ENCODE measurements at places on chromosomes 6 and 20.

DNA sequence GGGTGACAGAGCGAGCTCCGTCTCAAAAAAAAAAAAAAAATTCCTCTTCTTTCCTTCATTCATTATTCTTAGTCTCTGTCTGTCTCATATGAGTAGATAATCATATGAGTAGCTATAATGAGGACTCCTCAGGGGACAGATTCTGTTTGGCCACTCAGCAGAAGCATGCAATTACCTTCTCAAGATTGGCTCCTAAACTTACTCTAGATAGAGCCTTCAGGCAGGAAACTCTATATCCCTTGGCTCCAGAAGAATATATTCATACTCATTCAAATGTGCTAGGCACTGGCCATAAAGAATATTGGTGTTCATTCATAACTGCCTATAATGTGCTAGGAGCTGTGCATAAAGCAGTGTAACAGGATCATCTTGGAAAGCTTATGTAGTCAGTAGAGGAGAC, 2.2 kb upstream of the ACAT2 start:
- no peak for DNase-seq

- DNase-seq, result no peak
Measured at GRCh38 chr20:13340088-13340487, 119.0 kb downstream of the ISM1 start.

DNA sequence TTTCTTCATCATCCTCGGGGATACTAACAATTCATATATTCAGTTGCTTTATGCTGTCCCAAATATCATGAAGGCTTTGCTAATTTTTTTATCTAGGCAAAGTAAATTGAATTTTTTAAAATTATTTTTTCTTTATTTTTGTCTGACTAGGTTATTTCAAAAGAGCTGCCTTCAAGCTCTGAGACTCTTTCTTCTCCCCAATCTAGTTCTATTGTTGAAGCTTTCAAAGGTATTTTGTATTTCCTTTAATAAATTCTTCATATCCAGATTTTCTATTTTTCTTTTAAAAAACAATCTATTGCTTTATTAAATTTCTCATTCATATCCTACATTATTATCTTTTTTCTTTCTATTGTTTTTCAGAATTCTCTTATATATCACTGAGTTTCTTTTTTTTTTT, 16.8 kb downstream of the TRIM15 start:
- no peak for DNase-seq

DNA sequence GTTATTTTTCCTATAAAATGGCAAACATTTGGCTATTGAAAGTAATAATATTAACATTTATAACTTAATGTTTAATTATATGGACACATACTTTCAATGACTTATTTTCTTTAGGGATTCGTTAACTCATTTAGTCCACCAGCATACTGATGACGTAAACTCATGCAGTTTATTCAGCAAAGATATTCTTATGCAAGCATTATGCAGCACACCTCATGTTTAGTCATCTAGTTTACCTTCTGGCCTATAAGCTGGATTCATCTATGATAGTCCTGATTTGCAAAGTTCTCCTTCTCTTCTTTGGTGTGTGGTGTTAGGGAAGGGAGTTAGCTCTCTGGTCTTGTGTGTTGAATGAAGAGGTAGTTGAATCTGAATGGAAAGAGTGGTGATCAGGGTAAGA, 60.0 kb downstream of the OR2J2 start:
- DNase-seq, result no peak

DNA sequence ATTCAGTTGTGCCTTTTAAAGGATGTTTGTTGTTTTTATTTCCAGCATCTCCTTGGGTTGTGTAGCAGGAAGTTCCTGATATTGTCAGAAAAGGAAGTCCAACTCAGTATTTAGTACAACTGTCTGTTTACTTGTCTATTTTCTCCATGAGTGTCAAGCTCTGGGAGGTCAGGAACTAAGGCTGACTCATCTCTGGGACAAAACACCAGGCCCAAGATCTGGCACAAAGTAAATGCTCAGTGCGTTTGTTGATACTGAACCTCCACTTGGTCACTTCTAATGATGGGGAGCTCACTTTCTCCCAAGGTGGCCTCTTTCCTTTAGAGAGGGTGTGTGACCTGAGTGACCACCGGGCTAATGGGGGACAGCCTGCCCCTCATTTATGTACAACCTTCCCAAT, 12.6 kb upstream of the PIGU start:
- DNase-seq, result no peak

DNA sequence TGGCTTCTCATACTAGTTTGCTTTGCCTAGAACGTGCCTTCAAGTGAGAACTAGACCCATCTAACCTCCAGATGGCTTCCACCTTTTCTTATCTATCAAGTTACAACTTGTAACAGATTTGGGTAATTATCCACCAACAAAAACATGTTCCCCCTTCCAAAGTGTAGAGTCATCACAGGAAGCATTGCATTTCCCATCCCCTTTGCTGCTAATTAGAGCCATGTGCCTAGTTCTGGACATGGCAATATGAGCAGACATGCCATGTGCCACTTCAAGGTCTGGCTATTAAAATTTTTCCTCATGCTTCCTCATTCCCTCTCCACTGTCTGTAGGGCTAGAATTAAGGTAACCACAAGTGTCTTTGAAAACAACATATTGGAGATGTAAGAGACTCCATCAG, 814.4 kb downstream of the TENT5A start:
- DNase-seq, result no peak

GRCh38 chr6:142356884-142357225, 55.0 kb downstream of the ADGRG6 start:
- no peak for DNase-seq

DNA sequence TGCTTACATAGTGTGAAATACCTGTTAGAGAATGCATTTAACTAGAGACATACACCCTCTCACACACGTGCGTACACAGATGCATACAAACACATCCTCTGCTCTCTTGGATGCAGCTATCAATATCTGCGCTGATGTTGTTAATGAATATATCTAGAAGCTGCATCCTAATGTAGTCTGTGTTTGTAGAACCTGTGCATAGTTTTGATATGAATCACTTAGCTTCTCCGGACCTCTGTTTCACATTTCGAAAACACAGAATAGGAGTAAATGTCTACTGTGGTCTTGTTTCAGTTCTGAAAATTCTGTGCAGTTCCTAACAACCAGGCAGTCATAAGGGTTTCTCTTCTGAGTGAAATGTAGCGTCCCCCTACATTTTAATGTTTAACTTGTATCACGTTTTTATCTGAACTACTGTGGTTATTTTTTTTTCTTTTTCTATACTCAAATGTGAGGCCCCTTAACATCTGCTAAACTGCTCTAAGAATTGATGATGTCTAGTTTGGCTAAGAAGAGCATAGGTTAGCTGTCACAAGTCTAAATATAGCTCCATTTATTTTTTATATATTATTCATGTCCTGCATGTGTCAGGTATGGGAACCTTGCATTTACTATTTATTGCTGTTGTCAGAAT, 254.5 kb downstream of the TMEM242 start:
- DNase-seq, result no peak

DNA sequence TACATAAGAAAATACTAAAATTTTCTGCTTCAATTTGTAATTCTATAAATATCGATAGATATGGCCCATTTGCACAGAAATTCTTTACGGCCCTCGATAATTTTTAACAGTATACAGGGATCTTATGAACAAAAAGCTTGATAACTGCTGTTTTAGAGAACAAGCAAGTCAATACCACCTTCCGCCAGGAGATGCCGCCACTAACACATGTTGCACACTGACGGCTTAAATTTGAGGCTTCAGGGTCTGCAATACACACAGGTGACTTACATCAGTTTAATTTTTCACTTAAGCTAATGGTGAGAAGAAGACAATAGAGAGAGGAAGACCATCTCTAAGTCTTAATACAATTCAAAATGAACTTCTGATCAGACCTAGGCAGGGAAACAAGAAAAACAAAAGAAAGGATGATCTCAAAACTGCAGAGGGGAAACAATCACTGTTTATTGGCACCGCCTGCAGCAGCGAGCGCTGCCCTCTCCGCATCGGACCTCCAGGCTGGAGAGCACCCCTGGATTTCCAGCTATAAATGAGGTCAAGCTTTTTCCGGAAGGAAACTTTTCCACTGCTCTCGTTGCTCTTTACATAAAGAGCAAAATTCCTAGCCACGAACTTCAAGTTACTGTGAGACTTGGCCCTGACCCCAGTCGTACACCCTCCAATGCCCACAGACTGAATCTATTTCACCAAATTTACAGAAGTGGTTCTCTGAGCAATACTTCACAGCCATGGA, 53.9 kb downstream of the OTOR start:
- DNase-seq, result peak; percentile 79

DNA sequence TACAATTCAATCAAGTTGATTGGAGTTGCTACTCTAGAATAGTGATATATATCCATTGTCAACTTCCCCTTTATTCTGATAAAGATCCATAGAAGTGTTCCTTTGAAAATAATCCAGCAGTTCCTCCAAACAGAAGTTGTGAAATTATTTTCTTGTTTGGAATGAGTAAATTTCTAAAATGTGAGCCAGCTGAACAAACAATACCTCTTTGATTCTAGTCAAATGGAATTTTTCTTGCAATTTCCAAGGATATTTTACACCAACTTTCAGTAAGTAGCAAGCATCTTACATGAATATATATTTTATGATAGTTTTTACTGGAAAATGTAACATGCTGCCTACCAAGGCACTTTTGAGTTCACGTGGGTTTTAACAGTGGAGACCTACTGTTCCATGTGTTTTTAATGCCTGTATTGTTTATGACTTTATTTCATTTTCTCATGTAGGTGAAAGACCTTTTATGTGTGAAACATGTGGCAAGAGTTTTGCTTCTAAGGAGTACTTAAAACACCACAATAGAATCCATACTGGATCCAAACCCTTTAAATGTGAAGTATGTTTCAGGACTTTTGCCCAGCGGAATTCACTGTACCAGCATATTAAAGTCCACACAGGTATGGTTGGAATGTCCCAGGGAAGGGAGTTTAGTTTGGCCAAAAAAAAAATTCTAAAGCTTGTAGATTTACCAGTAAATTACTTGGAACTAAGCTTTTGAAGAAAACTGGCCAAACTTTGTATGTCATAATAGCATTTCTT, 6.5 kb downstream of the GZF1 start:
- no peak for DNase-seq

DNA sequence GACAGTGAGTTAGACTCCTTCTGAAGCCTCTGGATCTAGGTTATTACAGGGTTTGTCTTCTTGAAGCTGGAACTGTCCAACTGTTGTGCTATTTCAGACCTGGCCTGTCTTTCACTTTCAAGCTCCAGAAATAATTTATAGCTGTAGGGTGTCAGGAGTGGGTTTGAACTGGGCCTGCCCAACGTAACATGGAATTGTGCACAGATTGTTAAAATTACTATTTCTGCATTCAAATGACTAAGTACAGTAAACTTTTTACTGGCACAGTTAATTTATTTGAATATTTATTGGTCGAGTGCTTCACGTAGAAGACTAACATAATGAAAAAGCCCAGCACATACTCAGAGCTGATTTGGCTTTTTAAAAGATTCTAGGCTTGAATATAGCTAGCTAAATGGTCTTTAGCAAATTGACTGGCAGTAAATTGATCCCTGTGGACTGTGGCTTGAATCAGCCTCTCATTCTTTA, 74.3 kb downstream of the ARID1B start:
- no peak for DNase-seq

DNA sequence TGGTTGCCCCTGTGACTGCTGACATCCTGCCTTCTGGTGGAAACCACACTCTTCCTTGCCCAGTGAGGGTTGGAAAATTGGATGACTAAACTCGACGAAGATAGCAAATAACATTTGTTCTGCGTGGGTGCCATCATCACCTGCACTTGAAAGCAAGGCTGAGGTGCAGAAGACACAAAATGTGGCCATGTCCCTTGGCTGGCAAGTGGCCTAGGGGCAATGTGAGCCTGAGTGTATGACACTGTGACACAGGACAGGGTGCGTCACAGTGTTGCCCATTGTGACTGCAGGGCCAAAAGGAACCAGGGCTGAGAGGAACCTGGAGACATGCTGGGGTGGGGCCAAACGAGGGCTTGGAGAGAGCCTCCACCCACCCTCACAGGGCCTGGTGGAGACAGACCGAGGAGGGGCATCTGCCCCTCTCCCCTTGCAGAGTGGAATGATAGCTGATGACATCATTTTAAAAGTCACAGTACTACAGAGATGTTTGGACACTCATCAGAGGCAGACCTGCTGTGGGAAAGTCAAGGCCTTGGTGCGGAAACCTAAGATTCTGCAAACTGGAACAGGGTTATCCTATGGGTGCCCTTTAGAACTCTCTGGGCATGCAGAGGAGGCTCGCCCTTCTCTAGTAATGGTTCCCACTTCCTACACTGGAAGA, 12.8 kb upstream of the HLA-F start:
- no peak for DNase-seq

- no peak for DNase-seq
Measured at GRCh38 chr20:57074386-57074785, 192.1 kb downstream of the BMP7 start.

GRCh38 chr20:51335329-51335841, 207.1 kb downstream of the NFATC2 start:
- DNase-seq, result peak; percentile 52

- DNase-seq, result no peak
Measured at GRCh38 chr6:161195386-161195785, 78.5 kb downstream of the AGPAT4 start.

DNA sequence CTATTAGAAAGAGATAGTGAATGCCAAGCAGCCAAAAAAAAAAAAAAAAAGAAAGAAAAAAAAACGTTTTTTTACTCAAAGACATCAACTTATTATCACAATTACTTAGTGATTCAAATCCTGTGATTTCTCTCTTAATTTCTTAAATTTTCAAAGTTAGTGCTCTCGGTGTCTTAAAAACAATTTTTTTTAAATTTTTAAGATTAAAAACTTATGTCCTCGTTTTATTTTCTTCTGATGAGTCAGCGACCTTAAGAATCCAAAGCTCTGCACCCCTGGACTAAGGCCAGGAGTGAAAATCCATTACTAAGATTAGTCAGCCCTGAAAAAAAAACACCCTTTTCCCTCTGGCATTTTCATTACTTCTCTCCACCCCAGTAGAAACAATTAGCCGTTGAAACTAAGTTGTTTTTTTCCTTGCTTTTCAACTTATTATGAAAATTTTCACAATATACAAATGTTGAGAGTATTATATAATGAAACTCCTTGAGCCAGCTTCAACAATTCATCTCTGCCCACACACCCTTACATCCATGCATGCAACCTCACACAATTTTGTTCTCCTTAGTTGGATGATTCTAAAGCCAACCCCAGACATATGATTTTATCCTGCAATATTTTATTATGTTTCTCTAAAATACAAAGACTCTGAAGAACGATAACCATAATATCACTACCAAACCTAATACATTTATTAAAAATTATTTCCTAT, 85.6 kb upstream of the CARMIL1 start:
- no peak for DNase-seq

DNA sequence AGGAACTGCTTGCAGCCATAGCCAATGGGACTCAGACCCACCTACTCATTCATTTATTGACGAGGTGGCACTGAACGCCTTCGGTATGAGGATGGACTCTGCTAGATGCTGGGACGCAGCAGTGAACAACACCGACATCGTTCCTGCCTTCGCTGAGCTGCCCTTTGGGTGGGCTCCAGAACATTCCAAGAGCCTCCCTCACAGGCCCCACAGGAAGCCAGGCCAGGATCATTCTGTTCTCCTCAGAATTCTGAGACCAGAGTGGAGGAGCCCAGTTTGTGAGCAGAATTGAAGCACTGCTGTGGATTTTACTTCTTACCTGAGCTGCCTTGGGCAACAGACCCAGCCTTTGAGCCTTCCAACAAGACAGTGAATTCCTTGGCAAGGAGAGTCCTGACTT, 82.1 kb downstream of the KCNB1 start:
- DNase-seq, result no peak

Data from activated CD4-positive, alpha-beta T cell treated with anti-CD3 and anti-CD28 coated beads for 48 hours (primary cell).